Esophagus muscularis mucosa (tissue), 4 donors: ENCODE measurements at places on chromosomes 11 and 22. TPM values are rescaled to one million over a fixed set of nuclear protein-coding genes. Genes with fewer than 3 reads are reported as not detected.

DNA sequence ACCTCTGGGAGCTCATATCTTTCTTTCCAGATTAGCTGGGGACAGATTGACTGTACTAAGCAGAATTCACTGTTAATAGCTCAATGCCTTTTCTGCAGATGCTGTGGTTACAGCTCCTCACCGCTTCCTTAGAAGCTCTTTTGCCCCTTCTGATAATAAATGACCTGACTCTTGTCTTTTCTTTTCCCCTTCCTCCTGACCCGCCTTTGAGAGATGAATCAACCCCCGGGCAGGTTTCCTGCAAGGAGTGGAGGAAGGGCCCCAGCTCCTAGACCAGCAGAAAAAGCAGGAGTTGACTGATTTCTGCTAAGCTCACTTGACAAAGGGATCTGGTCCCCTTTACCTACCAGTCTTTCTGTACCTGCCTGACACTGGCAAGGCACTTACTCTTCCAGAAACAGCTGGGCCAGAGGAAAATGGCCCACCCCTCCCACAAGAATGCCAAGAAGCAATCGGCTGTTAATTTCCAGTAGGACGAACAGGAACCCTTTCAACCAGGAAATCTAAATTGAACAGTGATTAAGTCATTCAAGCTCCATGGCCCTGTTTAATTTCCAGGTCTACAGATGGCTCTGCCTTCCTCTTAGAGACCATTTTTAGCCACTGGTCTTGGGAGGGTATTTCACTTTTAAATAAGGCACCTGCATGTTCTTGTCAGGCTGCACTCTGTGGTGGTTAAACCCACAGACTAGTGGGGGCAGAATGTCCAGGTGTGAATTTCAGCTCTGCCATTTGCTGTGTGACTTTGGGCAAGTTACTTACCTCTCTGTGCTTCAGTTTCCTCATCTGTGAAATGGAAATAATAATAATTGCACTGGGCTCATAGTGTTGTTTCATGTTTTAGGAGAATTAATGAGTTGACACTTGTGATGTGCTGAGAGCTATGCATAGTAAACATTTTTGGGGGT, 67.5 kb downstream of the PRR5L start:
- DNase-seq = peak; percentile 34

DNA sequence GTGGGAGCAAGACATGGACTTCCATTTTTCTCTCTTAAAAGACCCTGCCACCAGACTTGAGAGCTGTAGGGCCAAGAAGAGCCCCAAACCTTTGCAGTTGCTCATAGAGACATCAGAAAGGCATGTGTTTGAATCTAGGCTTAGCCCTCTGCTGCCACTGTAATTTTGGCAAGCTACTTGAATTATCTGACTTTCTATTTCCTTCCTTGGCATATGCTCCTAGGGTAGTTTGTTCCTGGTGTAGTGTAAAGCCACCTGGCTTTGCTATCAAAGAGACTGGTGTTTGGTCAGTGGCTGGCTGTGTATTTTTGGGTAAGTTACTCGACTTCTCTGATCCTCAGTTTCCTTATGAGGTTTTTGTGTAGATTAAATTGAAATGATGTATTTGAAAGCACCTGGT, 252.1 kb upstream of the CCDC90B start:
- peak; percentile 60 for DNase-seq

DNA sequence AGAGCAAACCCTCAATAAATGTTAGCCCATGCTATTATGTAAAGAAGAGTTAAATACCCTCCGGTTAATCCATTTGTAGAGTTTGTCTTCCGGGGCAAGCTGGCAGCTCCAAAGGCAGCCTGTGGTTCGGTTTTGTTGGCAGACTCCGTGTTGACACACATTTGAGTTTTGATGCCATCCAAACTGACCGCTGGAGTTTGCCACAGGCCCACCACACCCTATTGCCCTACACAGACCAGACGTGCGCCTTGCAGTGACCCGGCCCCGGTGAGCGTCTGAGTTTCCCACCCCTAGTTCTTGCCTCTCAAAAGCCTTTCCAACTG, 25.1 kb downstream of the ELFN2 start:
- no peak for DNase-seq

DNA sequence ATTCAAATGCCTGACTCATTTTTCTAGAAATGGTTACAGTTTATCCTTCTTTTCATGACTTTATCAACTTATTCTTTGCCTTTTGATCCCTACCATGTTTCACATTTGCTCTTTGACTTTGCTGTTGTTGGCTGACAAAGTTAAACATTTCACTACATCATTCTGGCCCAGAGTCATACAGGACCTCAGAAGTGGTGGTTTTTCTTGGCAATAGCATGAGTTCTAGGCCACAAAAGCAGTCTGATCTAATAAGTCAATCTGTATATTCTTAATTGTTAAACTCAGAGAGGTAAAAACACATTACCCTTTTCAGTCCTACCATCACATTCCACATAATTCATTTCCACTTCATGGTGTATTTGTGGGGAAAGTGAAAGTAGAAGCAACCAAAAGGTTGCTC, 763.2 kb upstream of the TENM4 start:
- DNase-seq = no peak

DNA sequence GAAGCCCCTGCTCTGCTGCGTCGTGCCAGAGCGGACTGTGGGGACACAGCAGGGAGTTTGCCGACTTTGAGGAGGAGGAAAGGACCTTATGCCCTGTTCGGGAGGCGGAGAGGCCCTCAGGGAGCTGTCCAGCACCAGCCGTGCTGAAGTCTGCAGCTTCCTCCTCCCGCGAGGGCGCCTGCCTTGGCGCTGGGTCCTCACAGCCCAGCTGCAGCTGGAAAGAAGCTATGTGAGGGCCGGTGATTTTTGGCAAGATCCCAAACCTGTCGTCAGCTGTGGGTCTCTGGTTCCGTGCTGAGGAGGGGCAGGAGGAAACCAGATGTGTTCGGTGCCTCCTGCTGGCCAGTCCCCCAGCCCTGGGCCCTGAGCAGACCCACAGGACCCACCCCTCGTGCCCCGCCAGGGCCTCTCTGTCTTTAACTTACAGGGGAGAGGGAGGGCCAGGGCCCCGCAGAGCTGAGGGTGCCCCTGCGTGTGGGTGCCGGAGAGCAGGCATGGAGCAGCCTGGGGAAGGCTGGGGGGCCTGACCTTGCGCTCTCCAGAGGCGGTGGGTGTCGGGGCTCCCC, 12.0 kb downstream of the BRSK2 start:
- DNase-seq = no peak

DNA sequence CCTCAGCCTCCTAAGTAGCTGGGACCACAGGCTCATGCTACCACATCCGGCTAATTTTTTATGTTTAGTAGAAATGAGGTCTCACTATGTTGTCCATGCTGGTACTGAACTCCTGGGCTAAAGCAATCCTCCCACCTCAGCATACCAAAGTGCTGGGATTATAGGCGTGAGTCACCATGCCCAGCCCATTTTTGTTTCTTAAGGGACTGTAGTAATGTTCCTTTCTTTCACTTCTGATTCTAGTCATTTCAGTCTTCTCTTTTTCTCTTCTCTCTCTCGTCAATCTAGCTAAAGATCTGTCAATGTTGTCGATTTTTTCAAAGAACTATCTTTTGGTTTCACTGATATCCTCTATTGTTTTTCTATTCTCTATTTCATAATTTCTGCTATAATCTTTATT, 111.0 kb upstream of the APOA1 start:
- DNase-seq = no peak

DNA sequence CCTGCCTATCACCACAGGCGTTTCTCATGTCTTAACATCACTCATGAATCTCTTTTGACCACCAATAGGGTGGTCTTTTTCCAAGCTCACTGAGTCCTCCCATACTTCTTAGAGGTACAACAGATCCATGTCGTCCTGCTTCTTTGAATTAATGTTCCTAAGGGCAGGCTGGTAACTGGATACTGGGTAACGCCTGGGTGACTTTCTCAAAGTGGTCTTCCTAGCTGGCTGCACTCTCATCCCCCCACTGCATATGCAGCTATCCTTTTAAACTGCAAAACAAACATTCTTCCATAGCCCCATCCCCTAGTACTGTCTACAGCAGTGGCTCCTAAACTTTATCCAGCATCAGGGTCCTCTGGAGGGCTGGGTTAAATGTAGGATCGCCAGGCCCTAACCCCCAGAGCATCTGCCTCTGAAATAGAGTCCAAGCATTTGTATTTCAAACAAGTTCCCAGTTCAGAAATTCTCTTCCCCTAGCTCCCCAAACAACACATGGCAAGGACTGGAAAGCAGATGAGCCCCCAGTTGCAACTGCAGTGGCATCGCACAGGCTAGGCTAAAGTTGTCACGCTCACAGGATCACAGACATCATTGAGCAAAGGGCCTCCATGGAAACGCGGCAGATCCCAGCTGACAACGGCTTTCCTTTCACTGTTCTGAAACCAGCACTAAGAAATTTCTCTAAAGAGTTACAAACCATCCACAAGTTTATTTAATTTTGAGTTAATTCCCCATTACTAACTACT, 204.9 kb downstream of the LARGE1 start:
- no peak for DNase-seq

GRCh38 chr22:23164091-23164490, 16.2 kb upstream of the BCR start:
- no peak for DNase-seq

DNA sequence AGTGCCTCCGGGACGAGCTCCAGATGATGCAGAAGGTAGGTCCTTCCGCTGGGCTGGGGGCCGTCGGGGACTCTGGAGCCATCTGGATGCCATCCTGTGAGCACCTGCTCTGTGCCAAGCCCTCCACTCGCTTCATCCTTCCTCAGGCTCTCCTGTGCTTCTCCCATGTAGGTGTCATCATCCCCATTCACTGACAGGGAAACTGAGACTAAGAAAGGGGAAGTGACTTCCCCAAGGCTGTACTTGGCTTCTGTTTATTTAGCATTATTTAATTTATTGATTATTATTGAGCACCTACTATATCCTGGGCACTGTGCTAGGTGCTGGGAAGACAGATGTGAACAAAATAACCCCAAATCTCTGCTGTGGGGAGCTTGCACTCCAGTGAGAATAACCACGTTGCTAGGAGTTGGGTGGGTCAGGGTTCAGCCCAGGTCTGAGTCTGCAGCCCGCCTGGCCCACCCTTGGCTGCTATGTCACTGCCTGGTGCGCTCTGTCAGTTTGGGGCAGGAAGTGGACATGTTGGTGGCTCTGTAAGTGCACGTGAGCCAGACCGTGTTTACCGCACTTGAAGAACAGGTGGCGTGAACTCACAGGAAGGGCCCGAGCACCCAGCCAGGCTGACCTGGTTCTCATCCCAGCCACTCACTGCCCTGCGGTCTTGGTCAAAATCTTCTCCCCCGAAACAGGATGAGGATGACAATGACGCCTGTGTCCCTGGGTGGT, 35.9 kb upstream of the GCAT start:
- no peak for DNase-seq

- DNase-seq = peak; percentile 50
These were observed 55.2 kb upstream of the ZBED5 start for GRCh38 chr11:10913075-10913474.

GRCh38 chr22:42356533-42356932, 75.7 kb downstream of the NFAM1 start:
- no peak for DNase-seq

DNA sequence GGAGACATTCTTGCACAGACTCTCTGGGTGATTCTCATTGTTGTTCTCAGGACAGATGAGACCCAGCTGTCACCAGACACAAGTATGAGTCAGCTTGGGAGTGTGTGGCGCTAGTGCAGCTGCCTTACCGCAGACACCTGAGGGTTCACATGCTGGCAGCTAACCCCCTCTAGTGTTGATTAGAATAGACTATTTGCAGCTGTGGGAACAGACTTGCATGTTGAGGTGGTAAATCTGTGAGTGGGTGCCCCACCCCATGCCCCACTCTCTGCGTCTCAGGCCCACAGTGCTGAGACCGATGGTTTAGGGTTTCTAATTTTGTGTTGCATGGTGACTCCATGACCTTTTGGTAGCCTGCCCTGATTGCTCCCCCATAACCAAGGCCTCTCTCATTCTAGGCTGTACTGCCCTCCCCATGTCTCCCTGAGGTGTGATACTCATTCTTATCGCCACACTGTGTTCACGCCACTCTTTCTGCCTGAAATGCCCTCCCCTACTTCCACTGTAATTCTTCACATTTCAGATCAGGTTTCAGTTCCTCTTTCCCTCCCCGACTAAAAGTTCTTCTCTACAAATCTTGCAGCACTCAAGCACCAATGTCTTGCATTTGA, 73.7 kb upstream of the KIRREL3 start:
- DNase-seq = no peak

- no peak for DNase-seq
These were observed 762 bp downstream of the MTMR3 start for GRCh38 chr22:29883775-29884097.

DNA sequence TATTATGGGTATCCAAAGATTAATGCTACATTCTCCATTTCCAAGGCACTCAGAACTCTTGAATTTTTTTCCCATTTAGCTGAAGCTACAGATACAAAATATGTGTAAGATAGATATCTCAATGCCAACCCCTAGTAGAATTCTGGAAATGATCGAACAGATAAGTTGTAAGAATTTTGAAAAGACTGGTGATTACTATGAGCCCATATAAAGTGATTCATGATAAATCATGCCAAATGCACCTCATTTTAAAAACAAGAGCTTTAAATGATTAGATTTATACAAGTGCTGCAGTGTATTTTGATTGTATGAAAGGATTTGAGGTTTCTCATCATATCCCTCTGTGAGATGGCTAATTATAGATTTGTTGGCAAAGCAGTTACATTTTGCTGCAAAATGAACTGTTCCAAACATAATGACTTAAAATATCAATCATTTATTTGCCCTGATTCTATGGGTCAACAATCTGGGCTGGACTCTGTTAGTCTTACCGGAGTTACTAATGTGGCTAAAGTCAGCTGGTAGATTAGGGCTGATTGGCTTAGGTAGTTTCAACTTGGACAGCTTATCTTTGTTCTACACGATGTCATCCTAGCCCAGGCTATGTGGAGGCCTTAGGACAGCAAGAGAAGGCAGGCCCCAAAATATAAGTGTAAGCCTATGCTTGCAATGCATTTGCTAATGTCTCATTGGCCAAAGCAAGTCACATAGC, 3.4 kb downstream of the OR10V1 start:
- no peak for DNase-seq

DNA sequence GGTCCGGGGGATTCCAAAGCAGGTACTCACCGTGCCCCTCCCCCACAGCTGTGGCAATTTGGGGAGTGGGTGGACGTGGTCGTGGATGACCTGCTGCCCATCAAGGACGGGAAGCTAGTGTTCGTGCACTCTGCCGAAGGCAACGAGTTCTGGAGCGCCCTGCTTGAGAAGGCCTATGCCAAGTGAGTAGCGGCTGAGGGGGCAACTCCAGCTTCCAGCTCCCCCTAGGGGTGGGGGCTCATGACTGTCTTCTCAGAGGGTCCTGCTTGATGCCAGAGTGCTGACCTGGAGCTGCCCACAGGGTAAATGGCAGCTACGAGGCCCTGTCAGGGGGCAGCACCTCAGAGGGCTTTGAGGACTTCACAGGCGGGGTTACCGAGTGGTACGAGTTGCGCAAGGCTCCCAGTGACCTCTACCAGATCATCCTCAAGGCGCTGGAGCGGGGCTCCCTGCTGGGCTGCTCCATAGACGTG, 4.2 kb downstream of the CAPN1 start:
- DNase-seq = no peak

GRCh38 chr11:87127101-87127500, 89.4 kb downstream of the TMEM135 start:
- DNase-seq = no peak

GRCh38 chr11:44128729-44129128, 33.3 kb downstream of the EXT2 start:
- no peak for DNase-seq

- no peak for DNase-seq
These were observed 45.3 kb upstream of the CD82 start for GRCh38 chr11:44519989-44520737.

TTC36 gene
- total RNA-seq = 1.3 TPM

JAML gene
- 0.92 TPM for total RNA-seq

SGSM1 gene
- total RNA-seq = 1.2 TPM

PKP3 gene
- 1.1 TPM for total RNA-seq

TRPC6 gene
- 65.5 TPM for total RNA-seq

FOLR2 gene
- total RNA-seq = 31.8 TPM

CARNS1 gene
- 1.6 TPM for total RNA-seq

APOBEC3G gene
- total RNA-seq = 7.9 TPM

OR6T1 gene
- not detected for total RNA-seq
